ENCODE measurements at places on chromosomes 12 and 14.

DNA sequence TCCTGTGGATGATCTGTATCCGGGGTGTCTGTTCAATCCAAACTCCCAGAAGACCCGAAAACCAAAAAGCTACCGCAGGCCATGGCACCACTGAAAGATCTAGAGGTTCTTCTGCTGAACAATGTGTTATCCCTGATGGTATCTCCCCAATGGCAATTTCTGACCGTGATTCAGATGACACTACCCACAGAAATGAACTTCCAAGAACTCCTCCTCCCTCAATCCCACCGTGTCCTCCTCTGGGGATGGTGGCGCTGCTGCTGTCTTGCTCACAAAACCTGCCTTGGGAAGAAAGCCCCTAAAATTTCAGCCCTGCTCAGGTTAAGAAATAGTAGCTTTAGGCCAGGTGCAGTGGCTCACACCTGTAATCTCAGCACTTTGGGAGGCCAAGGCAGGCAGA, 7.8 kb downstream of the CRACR2A start:
- DNase-seq, result no peak

DNA sequence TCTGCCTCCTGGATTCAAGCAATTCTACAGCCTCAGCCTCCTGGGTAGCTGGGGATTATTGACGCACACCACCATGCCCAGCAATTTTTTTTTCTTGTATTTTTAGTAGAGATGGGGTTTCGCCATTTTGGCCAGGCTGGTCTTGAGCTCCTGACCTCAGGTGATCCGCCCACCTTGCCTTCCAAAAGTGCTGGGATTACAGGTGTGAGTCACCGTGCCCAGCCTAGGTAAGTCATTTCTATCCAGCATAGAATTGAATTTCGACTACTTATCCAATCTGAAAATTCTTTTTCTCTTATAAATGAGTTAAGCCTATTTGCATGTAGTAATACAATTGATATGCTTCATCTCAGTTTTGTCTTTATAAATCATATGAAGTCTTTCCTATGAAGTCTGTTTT, 12.9 kb upstream of the NOPCHAP1 start:
- no peak for DNase-seq

- DNase-seq, result no peak
These were observed 60.0 kb upstream of the PARP11 start for GRCh38 chr12:3933074-3933818.

GRCh38 chr12:81166790-81167189, 88.9 kb downstream of the ACSS3 start:
- DNase-seq, result no peak

- DNase-seq, result no peak
These were observed 150.6 kb upstream of the TBX3 start for GRCh38 chr12:114834621-114835020.

- DNase-seq, result no peak
These were observed 49.8 kb downstream of the TRPV4 start for GRCh38 chr12:109783135-109783964.

DNA sequence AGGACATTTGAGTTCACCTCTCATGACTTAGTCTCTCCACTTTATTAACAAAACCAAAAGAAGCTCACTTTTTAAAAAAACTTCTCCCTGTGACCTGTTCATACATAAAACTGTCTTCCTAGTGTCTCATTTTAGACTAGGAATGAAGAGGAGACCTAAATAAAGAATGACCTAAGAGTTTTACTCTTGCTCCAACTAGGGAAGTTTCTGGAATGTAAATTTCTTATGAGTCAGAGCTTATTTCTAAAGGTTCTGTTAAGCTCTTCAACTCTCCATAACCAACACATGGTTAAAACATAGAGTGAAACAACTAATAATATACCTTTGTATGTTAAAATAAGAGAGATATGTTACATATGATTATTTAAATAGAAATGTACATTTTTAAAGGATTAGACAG, 369.8 kb downstream of the EMP1 start:
- no peak for DNase-seq

- DNase-seq, result peak; percentile 26
These were observed 521 bp downstream of the MAP4K5 start for GRCh38 chr14:50531595-50532501.

DNA sequence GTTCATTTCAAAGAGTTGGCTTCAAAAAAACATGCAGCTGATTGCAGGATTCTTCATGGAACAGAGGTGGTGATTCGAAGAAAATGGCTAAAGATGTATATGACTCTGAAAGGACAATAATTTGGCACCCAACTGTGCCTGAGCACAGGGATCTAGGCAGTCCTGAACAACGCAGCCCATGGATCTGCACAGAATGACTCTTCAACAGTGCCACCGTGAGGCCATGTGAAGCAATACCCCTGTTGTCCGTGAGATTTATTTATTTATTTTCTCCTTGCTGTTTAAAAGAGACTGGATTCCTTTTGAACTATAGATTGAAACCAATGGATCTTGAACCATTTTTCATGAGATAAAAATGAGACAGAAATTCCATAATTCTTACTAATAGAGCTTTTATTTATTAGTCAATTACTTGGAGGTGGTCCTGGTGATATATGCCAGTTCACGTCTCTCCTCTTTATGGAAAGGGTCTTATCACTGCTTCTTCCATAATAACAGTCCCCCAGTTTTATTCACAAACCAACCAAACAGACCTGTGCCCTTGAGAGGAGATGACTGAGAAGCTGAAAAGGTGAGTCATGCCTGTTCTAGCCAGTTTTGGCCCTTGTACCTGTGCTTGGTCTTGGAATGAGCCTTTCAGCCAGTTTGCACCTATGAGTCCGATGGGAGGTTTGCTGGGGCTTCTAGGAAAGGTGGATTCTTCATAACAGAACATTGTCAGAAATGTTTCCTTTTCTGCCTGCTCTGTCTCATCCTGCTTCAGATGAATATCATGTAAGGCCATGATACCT, 1598.3 kb downstream of the AACS start:
- peak; percentile 2 for DNase-seq

GRCh38 chr12:72084880-72085279, 146.2 kb downstream of the TPH2 start:
- DNase-seq, result no peak

DNA sequence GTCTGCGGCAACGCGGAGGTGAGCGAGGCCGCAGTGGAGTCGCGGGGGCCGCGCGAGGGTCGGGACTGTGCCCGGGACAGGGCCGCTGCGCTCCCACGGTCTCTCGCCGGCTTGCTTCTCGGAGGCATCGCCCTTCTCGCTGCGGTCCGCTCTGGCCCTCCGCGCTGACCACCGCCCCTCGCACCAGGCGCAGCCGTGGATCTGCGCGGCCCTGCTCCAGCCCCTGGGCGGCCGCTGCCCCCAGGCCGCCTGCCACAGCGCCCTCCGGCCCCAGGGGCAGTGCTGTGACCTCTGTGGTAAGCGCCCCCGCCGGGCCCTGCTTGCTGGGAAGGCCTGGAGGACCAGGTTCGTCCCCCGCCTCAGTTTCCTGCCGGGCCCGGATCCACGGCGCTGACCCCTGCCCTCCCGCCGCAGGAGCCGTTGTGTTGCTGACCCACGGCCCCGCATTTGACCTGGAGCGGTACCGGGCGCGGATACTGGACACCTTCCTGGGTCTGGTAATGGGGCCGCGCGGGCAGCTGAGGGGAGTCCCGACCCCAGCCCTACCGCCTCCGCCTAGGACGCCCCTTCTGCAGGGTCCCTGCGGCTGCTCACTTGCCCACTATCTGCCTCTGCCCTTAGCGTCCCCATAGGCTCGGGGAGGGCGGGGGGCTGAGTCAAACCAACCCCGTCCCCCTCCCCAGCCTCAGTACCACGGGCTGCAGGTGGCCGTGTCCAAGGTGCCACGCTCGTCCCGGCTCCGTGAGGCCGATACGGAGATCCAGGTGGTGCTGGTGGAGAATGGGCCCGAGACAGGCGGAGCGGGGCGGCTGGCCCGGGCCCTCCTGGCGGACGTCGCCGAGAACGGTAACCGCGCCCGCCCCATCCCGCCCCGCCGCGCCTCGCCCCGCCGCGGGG, 7.0 kb downstream of the AMN start:
- DNase-seq, result no peak

DNA sequence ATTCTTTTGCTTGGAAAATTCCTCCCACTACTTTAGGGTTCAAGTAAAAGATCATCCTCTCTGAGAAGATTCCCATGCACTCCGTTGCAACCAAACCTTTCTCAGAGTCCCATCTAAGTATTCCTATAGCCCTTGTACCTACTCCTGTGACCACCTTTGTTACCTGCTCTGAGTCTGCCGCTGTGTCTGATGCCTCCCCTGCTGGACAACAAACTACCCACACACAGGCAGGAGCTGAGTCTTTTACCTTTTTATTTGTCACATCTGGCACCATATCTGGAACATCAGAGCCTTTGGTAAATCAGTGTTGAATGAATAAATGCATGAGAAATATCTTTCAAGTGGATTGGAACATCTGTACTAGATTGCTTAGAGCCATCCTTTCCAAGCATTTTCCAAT, 82.1 kb upstream of the FLRT2 start:
- no peak for DNase-seq

DNA sequence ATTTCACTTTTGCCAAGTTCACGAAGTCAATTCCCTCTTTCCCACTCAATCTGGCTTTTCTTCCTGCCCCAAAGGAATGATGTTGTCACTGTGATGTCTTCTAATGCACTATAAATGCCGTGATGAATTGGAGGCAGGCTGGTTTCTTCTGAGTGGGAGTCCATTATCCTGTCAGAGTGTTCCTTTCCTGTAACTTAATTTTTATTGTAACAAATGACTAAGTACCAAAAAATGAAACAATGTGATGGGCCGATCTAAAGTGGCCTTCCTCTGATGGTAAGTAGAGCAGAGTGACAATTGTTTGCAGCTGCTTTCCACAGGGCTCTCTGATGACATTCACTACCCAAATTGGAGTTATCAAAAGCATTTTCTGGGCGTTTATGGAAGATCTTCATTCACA, 22.2 kb downstream of the TMEM30B start:
- DNase-seq, result no peak

GRCh38 chr12:66500091-66500490, 178.8 kb downstream of the GRIP1 start:
- no peak for DNase-seq

- DNase-seq, result peak; percentile 2
These were observed 319.0 kb downstream of the FOXG1 start for GRCh38 chr14:29085546-29085945.

GRCh38 chr14:69043596-69044260, 64.6 kb upstream of the ACTN1 start:
- peak; percentile 87 for DNase-seq

GRCh38 chr12:23626791-23627190, 322.7 kb downstream of the SOX5 start:
- DNase-seq, result no peak

DNA sequence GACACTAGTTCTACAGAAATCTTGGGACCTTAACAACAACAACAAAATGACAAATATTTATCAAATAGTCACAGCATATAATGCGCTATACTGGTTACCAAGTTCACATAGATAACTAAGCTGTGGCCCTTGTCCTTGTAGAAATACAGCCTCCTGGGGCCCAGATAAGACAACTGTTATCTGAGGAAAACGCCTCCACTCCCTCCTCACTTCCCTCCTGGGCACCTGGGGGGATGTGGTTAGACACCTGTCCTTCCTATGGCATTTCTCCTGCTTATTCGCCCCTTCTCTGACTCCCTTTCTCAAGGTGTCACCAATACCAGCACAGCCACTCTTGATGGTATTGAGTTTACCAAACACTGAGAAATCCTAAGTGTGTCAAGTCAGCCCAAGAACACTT, 419.4 kb downstream of the RAD51B start:
- DNase-seq, result no peak

DNA sequence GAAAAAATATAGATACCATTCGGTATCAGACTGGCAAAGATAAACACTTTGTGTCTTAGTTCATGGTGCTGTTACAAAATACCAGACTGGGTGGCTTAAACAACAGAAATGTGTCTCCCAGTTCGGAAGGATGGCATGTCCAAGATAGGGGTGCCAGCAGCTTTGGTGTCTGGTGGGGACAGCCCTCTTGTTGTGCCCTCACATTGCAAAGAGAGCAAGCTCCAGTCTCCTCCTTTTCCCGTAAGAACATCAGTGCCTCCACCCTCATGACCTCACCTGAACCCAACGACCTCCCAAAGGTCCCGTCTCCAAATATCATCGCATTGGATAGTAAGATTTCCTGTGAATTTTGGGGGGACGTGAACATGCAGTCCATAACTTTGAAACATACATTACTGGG, 12.4 kb downstream of the ZBTB42 start:
- DNase-seq, result no peak

GRCh38 chr14:67285876-67286452, 44.7 kb downstream of the PALS1 start:
- DNase-seq, result peak; percentile 56

GRCh38 chr12:69435644-69436043, 34.5 kb upstream of the FRS2 start:
- DNase-seq, result no peak
